ENCODE measurements at places on chromosomes 5 and 9. TPM values are rescaled to one million over a fixed set of nuclear protein-coding genes. Genes with fewer than 3 reads are reported as not detected.
A peak's percentile ranks its signal among the peaks of the same experiment; 100 is the strongest.

Gene DRD1
- total RNA-seq: 0.40 TPM

Gene OR1J2
- total RNA-seq: not detected

DNA sequence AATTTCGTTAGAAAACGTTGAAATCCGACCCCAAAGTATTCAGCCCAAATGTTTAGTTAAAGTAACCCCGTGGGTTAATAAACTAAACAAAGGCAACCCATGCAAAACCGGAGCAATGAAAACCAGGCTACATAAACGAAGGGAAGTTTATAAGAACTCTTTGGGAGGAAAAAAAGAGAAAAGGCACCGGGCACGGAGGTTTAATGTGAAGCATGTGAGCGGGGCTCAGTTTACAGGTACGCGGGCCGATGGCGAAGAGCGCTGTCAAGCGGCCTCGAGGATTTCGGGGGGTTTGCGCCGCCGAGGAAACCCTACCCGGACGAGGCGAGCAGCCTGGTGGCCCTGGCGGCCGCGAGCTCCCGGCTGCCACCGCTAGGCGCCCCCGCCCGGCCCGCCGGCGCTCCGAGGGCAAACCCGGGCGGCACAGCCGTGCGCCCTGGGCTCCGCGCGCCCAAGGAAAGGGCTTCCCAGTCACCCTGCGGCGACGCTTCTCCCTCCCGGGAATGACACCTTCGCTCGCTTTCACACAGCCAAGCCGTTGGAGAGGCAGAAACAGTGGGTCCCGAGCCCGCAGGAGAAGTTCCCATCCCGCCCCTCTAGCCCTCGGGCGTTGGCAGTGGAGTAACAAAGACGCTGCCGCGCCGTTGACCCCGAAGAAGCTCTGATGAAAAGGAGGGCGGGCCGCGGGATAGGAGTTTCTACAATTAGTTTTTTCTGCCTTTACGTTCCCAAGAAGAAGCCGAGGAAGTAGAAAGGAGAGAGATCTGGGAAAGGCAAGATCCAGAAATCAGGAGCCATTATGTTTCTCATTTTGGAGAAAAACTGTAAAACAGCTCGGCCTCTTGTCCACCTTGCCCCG, 126.0 kb downstream of the TMEM174 start:
- H3K36me3 ChIP-seq: no peaks in the 10 kb centered on the region
- DNase-seq: no peak
- peaks cover 96% of the 10 kb centered on the region for H3K27me3 ChIP-seq
- H3K27ac ChIP-seq: no peak overlapping the region
- peak overlapping the region; percentile 35 for H3K4me3 ChIP-seq
- peaks cover 34% of the 10 kb centered on the region for H3K4me1 ChIP-seq

GRCh38 chr5:122730456-122730855, 44.4 kb upstream of the SNX2 start:
- H3K27me3 ChIP-seq: no peaks in the 10 kb centered on the region
- peaks cover 4% of the 10 kb centered on the region for H3K4me1 ChIP-seq
- DNase-seq: no peak
- H3K36me3 ChIP-seq: no peaks in the 10 kb centered on the region
- H3K4me3 ChIP-seq: no peak overlapping the region

Data from mesothelial cell of epicardium (in vitro differentiated cells).